ENCODE measurements at places on chromosomes 7 and 10.
A peak's percentile ranks its signal among the peaks of the same experiment; 100 is the strongest.

DNA sequence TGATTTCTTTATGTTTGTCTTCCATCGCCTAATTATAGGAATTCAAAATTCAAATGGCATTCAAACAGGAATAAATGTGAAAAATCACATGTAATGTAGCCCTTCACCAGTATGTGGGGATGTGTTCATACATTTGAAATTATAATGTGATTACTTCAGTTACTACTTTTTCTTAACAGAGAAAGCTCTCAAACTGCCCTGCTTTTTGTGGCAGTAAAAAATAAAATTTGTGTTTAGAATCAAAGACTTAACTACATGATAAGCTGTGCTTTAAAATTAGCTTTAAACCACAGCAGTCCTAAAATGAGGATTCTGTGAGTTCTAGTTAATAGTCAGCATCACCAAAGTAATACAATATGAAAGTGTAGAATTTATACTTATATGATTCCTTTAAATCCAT is 7.8 kb upstream of the HERC4 start:
- DNase-seq: no peak

GRCh38 chr10:31456468-31456867 is 137.5 kb downstream of the ZEB1 start:
- no peak for DNase-seq

DNA sequence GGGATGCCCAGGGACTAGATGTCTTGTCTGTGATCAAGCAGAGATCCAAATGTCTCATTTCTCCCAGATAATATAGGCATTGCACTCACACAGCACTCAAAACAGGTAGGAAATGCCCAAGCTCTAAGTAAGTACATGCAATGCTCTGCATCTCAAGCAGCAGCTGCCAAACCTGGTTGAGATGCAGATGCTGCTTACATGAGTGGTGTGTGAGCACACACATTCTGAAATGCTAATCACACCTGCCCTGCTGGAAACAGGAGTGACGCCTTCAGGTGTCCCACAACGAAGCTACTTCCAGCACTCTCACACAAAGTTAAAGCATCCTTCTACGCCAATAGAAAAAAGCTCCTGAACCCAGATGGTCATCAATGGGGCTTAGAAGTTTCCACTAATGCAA is 132.9 kb downstream of the CALN1 start:
- DNase-seq: no peak

- no peak for DNase-seq
These were observed 155.9 kb upstream of the SLC13A1 start for GRCh38 chr7:123355576-123356190.

- no peak for DNase-seq
These were observed 137.7 kb downstream of the SEMA3C start for GRCh38 chr7:80781146-80781545.

GRCh38 chr10:86232644-86233043 is 134.0 kb downstream of the GRID1 start:
- no peak for DNase-seq

GRCh38 chr10:58225654-58226053 is 42.0 kb downstream of the IPMK start:
- DNase-seq: no peak

DNA sequence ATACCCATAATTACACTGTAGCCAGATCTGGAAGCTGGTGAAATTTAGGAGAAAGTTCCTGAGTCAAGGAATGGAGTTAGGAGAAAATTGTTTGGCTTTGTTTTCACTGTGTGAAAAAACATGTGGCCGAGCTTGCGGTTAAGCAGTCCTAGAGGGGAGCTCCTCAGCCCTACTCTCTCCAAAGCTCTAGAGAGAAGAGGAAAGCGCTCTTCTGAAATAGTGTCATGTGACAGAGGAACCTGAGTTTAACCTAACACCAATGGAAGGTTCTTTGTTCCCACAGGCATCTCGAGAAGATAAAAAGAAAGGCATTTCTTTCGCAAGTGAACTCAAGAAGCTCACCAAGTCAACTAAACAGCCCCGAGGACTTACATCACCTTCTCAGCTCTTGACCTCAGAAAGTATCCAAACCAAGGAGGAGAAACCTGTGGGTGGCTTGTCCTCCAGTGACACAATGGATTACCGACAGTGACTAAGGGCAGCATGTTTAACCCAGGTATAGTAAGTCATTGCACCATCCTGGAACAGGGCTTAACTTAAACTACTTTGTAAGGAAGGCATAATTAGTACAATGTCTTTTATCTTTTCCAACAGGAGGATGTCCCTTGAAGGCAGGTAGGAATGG is 38.0 kb downstream of the NOC3L start:
- DNase-seq: no peak

DNA sequence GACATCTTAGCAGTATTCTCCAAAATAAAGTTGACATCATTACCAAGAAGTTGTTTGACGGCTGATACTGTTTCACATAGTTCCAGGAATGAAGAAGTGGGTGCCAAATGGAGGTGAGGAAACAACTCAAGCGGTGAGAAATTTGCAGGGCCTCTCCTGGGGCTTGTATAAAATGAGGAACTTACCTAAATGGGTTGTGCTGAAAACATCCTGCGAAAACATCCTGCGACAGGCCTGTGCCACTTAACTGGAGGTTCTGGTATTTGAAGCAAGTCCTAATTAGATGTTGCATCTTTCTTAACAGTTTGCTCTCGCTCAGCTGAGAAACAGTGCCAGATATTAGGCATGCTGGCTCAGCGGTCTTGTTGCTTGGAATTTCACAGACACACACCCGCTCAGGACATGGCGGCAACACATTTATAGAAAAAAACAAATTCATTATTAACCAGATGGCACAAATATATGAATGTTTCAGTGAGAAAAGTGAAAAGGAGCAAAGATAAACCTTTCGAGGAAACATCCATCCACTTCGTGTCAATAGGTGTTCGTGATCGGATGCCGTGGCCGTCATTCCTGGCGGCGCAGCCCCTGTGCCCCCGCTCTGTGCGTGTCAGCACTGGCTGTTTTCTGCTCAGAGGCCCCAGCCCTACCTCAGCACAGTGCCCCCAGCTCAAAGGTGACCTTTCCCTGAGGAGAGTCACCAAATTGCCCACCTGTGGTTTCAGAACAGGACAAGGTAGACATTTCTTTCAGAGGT is 48.1 kb downstream of the CDC123 start:
- DNase-seq: no peak

GRCh38 chr10:34670081-34670480 is 145.0 kb downstream of the PARD3 start:
- DNase-seq: no peak

DNA sequence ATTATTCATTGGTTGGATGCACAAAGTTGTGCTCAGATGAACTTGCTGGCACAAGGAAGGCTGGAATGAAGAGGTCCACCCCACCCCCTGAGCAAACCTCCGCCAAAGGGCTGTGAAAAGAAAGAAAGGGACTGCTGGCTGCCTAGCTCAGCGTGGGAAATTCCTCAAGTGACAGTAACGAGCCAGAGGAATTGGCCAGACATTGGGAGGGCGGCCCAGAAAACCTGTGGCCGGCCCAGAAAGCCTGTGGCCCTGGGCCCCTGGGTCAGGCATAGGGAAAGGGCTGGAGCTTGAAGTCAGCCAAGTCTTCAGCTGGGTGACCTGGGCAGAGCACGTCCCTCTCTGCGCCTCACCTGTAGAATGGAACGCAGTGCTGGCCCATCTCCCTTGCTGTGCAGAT is 30.6 kb upstream of the CTBP2 start:
- no peak for DNase-seq

DNA sequence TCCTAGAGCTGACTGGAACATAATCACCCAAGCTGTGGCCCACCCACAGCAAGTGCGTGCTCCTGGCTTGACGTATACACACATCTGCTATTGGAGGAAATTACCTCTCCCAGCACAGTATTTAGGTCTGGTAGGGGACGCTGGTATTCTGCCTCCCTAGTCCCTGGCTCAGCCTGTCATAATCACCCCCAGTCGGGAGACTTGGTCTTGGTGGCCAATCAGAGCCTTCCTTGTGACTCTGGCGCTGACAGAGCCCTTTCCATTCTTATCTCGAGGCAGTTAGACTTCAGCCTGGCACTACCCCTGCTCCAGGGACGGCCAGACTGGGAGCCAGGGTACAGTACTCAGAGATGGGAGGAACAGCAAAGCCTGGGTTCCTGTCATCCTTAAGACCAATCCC is 14.3 kb upstream of the PRKAG2 start:
- DNase-seq: peak; percentile 13

DNA sequence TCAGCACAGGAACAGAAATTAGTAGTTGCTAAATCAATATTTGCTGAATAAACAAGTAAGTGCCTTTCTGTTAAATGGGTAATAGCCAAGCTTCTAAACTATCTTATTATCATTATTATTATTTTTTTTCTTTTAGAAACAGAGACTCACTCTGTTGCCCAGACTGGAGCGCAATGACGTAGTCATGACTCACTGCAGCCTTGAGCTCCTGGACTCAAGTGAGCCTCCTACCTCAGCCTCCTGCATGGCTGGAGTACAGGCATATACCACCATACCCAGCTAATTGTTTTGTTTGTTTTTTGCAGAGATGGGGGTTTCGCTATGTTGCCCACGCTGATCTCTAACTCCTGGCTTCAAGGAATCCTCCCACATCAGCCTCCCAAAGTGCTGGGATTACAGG is 12.3 kb upstream of the ELN start:
- no peak for DNase-seq

- no peak for DNase-seq
These were observed 21.7 kb upstream of the PCGF5 start for GRCh38 chr10:91198781-91199180.

DNA sequence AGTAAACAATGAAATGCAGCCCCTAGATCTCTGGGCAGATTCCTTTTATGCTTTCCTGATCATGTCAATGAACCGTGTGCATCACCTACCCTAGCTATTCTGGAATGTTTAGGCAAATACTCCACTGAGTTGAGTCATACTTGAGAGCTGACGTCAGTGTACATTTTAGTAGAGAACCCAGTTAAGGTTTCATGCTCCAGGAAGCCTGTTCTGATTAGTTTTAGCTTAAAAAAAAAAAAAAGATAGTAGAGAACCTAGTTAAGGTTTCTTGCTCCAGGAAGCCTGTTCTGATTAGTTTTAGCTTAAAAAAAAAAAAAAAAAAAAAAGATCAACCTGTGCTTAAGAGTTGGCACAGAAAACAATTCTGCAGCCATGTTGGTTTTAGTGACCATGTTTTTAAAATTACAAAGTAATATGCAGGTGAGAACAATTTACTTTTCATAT is 3.7 kb upstream of the MCU start:
- no peak for DNase-seq

DNA sequence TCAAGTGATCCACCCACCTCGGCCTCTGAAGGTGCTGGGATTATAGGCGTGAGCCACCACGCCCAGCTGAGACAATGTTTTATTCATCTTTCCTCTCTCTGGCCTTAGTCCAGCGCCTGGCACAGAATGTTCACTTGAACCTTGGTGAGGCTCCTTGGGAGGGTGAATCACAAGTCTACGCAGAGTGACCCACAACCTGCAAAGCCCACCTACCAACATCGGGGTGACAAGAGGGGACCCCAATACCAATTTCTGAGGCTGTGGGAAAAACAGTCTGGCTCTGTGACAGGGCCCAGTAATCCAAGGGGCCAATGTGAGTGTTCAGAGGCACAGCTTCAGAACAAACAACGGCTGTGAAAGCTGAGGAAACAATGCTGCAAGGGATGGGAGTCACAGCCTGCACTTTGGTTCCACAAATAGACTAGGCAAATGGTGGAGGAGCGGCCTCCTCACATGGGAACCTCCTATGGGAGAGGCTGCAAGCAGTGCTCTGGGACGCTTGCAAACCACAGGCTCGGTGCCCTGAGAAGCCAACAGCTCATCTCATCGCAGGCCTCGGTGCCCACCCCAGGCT is 5.6 kb upstream of the MALSU1 start:
- no peak for DNase-seq

- peak; percentile 87 for DNase-seq
These were observed 74.3 kb upstream of the ASAH2 start for GRCh38 chr10:50325449-50326171.

- DNase-seq: no peak
These were observed 174.8 kb upstream of the PRPS1L1 start for GRCh38 chr7:18202315-18203045.

- DNase-seq: no peak
These were observed 4.4 kb upstream of the TRUB1 start for GRCh38 chr10:114933588-114933987.

GRCh38 chr10:69677985-69678654 is 48.1 kb downstream of the FAM241B start:
- no peak for DNase-seq

DNA sequence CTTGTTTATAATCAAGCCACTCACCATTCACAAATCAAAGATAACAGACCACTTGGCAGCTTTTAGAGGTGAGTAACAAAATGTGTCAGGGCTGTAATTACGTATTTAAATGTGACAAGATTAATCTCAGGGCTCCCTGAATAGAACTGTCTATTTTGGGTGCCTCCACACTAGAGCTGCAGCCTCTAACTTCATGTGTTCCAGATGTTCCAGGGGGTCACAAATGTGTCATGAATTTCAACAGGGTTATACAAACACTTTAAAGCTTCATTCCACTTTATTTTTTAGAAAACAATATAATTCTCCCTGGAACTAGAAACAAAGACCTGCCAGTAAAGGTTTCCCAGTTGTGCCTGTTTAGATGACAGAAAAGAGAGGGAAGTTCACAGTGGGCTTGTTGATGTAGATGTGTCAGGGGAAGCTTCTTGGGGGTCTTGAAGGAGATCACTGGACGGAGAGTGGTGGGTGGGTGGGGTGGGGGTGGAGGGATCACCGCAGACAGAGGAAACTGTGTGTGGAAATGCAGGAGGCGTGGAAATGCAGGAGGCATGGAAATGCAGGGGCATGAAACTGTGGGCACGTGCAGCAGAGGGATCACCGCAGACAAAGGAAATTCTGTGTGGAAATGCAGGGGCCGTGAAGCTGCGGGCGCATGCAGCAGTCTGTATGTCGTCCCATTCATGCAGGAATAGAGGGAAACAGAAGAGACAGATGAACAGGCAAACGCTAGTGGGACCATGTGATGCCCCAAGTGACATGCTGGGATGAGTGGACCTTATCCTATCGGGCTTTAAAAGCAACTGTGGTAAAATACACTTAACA is 42.0 kb upstream of the TRIL start:
- no peak for DNase-seq

Data from tibial artery (tissue), 4 donors.